Activated naive CD4-positive, alpha-beta T cell treated with anti-CD3 and anti-CD28 coated beads, Interleukin-2, amount 50 U/mL, for 72 hours (primary cell): ENCODE measurements at places on chromosomes 1 and 21.

- DNase-seq: no peak
Measured at GRCh38 chr1:43388613-43389012, 987 bp downstream of the MED8 start.

DNA sequence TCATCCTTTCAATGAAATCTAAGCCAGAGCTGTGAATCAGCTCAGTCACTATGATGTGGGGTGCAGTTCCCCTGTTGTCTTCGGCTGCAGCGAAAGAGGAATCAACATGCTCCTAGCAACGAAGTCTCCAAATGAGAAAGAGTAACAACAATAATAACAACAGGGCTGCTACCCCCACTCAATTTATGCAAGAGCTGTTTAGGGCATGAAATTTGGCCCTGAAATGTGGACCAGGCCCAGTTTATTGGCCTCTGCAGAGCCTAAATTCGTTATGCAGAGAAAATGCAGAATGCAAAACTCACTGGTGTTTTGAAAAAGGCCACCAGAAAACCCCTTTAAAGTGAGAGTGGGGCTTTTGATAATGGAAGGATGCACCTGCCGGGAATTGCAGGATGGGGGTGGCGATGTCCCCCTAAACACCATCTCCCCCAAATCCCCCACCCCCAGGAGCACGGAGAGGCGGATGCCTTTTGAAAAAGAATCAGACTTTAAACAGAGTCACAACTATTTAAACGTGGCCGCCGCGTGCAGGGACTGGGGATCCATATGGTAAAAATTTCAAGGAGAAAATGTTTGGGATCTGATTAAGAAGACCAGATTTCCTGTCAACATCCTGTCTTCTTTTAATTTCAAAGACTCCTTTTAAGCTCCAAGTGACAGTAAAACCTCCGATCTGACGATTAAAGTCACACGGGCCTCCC, 1.9 kb downstream of the RUNX3 start:
- DNase-seq: no peak

- DNase-seq: no peak
Measured at GRCh38 chr1:181791721-181792120, 269.8 kb downstream of the ZNF648 start.

- no peak for DNase-seq
Measured at GRCh38 chr21:46180079-46180722, 4.1 kb downstream of the SPATC1L start.

GRCh38 chr1:183769956-183770815, 34.7 kb upstream of the RGL1 start:
- DNase-seq: no peak

- DNase-seq: no peak
Measured at GRCh38 chr1:29858646-29859045, 622.3 kb downstream of the PTPRU start.

DNA sequence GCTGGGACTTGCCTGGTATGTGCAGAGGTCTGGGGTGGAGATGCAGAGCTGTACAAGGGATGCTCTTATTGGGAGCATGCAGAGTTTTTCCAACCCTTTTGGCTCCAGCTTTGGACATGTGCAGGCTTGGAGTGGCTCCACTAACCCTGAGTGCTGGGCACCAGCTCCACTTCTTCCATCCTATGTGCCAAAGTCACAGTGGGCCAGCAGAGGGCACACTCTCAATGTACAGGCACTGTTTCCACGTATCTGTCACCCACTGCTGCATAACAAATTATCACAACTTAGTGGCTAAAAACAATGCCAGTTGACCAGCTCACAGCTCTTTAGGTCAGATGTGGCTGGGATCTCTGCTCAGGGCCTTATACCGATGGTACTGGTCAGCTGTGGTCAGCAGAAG, 631.8 kb downstream of the AJAP1 start:
- no peak for DNase-seq

GRCh38 chr1:171877701-171878100, 36.4 kb downstream of the DNM3 start:
- no peak for DNase-seq

GRCh38 chr21:36465478-36465877, 14.4 kb downstream of the CLDN14 start:
- DNase-seq: no peak

DNA sequence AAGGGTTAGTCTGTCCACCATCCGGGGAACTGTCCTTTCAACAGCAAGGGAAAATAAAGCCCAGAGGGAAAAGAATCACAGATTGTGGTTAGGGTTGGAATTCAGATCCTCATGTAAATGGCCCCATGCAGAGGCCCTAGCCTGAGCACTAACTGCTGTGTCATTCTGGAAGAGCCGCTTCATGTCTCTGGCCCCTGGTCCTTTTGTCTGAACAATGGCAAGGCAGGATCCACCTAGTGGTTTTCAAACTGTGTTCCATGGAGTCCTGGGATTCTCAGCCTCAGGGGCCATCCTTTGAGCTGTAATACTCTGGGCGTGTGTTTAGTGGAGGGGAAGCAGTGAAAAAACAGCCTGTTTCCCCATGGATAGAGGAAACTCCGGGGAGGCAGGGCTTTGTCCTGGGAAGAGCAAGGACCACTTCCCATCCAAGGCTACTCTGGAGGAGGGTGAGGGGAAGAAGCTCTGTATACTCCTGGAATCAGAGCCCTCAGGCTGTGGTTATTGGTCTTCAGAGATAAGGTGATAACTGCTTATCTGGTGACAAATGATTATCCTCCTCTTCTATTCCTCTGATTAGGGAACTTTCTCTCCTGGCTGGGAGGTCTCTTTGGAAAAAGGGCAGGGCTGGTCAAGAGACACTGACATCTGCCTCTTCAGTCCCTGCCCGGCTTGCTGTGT, 19.2 kb downstream of the PAX7 start:
- DNase-seq: no peak

DNA sequence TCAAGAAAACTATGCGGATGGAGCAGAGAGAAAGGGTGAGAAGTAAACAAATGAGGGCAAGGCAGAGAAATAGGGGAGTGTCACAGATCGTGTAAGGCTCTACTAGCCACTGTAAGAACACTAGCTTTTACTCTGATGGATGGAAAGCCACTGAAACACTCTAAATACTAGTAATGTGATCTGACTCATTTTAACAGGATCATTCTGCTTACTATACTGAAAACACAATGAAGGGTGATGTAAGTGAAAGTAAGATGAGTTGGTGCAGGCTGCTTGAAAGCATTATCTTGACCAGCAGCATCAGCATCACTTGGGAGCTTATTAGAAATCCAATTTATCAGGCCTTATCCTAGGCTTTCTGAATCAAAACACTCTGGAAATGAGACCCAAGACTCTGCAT, 32.7 kb downstream of the TUT4 start:
- no peak for DNase-seq

DNA sequence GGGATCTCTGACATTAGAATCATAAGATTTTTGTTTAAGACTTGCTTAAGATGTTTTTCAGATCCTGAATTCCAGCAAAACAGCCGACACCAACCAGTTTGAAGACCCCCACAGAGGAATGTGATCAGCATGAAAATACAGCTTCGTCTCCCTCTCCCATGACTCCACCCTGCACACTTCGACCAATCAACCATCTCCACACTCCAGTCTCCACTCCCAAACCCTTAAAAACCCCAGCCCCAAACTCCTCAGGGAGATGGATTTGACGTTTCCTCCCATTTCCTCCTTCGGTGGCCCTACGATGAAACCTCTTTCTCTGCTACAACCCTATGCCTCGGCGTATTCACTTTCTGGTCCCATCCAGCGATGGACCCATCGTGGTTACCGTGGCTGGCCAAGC, 30.1 kb upstream of the KIF26B start:
- no peak for DNase-seq

- DNase-seq: no peak
Measured at GRCh38 chr1:25343872-25344271, 5.7 kb downstream of the TMEM50A start.

DNA sequence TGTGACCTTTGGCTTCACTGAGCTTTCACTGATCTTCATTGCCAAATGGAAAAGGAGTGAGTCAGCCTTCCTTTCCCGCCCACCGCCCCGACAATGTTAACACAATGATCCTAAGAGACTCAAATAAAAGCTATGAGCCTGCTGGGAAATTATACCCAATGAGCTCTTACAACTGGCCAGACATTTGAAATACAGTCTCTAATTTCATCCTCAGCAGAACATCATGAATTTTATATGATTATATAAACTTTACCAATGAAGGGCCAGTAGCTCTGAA, 252.5 kb downstream of the SIPA1L2 start:
- no peak for DNase-seq

- DNase-seq: no peak
Measured at GRCh38 chr1:17825273-17826164, 70.4 kb downstream of the ACTL8 start.

GRCh38 chr1:156643778-156644092, 1.8 kb downstream of the BCAN start:
- DNase-seq: no peak

GRCh38 chr1:222097588-222097987, 355.7 kb upstream of the DUSP10 start:
- DNase-seq: no peak

DNA sequence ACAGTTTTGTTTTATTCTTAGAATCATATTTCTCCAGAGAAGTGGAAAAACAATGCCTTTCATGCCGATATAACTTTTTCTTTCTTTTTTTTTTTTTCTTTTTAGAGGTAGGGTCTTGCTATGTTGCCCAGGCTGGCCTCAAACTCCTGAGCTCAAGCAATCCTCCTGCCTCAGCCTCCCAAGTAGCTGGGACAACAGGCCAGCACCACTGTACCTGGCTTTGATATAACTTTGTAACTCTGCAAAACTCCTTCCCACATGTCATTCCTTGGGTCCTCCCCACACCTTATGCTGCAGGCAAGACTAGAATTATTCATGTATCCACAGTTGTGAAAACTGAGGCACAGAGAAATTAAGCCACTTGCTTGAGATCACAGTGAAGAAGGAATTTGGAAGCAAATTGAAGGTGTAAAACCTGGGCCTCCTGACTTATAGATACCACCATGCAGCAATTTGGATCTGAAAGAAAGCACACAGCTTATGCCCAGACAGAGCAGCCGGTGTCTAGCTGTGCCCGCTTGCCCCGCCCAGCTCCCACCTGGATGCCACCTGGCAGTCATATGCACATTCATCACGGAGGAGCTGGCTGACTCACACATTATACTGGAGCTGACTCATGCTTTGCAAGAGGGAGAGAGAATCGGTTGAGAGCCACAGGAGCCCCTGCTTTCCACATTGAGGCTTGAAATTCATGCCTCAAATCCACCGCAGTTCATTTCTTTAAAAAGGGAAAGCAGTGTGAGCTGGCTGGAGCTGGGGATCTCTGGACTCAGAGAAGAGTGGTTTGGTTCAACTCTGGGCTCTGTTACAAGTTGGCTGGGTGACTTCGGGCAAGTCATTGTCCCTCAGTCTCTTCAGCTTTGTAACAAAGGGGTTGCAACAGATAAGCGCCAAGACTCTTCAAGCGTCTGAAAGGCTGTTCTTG, 8.3 kb upstream of the SLC2A1 start:
- DNase-seq: no peak

- no peak for DNase-seq
Measured at GRCh38 chr1:45669379-45669778, 17.0 kb downstream of the GPBP1L1 start.

DNA sequence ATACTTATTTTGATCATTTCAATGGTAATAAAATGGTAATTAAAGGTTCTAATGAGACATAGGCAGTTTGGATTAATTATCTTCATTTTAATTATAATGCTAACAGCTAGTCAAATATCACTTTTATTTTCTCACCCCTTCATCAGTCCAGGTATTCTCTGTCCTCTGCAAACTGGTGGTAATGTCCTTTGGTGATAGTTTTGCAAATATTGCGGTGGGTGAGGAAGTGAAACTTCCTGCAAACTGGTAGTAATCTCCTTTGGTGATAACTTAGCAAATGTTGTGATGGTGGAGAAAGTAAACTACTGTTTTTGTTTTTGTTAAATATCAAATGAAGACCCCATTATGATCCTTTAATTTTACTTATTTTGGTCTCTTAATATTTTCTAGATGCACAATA, 209.0 kb downstream of the AMY1C start:
- DNase-seq: no peak

- no peak for DNase-seq
Measured at GRCh38 chr1:93961906-93962305, 52.7 kb upstream of the GCLM start.

GRCh38 chr1:164651351-164651951, 92.5 kb downstream of the PBX1 start:
- DNase-seq: no peak

DNA sequence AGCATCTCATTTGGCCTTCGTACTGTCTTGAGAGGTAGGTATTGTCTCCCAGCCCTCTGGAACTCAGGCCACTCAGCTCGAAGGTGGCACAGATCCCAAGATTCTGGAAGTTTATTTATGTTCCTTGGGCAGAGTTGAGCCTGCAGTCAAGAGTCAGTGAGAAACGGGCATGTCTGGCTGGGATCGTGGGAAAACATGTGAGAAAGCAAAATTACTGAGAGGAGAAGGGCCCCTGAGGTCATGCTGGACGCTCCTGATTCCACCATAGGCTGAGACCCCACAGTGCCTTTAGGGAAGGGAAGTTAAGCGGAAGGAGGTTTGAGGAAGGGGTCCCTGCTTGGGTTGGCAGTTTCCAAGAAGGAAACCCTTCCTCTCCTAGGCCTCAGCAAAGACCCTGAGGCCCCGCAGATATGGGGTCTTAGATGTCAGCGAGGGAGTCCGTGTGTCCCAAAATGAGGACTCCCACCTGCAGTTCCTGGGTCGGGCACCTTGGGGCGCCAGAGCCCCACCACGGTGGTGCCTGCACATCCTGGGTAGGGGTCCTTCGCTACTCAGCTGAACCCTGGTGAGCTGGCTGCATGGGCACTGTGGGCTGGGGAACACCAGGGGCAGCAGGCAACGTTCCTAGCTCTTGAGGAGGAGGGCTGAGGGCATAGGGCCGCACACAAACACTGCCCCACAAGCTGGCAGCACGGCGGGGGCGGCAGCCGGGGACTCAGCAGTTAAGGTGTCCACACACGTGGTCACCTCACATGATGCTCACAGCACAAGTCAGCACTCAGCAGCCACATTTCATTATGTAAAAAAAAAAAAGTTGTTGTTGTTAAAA, 12.3 kb upstream of the SEMA4A start:
- DNase-seq: peak; percentile 77

GRCh38 chr1:20399606-20400180, 86.3 kb downstream of the CAMK2N1 start:
- DNase-seq: peak; percentile 37

DNA sequence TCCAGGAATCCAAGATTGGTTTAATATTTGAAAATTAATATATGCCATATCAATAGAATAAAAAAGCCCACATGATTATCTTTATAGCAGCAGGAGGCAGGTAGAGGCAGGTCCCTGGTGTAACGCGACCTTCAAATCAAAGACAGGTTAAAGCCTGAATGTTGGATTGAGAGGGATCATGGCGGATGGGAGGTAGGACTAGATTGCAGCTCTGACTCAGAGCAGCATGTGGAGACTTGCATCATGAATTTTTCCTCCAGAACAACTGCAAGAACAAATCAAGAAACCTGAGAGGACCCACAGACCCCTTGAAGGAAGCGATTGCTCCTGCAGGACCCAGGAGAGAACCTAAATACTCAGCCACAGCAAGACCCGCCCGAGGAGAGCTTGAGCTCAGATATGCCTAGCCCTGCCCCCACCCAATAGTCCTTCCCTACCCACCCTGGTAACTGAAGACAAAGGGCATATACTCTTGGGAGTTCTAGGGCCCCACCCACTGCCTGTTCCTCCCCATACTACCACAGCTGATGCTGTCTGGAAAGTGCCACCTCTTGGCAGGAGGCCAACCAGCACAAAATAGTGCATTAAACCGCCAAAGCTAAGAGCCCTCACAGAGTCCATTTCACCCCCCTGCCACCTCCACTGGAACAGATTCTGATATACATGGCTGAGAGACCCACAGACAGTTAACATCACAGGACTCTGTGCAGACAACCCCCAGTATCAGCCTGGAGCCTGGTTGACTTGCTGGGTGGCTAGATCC, 19.5 kb downstream of the S100B start:
- no peak for DNase-seq
